Right lung (tissue), 10 donors: ENCODE measurements at places on chromosomes 5 and 9.

DNA sequence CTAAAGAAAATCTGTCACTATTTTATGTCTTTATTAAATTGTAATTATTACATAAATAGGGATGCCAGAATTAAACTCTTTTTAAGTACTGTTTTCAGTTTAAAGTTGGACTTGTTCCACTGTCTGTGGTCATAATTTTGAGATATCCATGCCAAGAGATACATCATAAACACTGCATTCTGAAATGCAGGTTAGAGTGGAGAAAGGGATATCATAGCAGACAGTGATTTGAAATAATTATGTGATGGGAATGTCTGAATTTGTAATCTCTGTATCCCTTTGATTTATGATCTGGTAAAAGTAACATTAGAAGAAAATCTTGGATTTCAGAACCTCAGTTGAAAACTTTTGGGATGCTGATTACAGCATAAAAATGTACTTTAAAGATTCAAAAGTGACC lies 222.1 kb downstream of the GOLPH3 start:
- DNase-seq: peak; percentile 34

DNA sequence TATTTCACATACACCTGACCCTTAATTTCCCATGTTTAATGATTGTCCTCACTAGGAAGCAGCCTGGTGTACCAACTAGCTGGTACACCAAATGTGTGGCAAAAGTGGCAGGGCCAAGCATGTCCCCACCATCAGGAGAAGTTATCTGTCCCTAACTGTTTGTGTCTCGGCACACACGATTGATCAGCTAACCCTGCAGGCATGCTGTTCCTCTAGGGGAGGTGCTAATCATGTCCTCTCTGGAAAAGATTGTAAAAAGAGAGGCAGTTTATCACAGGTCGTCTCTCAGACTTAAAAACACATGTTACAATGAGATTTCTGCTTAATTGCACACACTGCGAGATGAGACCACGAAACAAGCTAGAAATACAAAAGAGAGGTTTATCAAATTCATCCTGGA lies 342.7 kb downstream of the DIRAS2 start:
- no peak for DNase-seq

DNA sequence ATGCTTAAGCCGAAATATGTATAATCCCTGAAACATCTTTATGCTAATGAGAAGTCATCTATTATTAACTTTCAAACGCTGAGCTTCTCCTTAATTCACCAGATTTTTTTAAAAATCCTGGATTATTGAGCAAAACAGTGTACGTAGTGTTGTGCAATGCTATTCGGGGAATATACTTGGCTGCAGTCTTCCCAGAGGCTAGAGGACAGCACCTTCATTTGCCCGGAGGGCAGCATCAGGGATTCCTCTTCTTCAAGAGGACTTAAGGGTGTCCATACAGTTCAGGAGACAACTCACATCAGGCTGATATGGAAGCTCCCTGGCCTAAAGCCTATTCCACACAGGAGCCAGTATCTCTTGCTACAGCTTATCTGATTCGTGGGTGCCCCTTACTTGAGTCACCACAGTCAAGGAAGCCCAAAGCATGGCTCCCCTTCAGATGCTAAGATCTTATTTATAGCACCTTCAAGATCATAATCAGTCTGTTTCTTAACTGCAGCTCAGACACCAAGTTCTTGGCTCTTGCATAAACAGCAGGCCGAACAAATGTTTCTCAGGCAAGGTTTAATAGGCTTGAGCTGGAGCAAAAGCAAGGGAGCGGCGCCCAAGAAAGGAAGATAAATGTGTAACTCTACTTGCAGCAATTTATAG lies 29.4 kb downstream of the NUTM2F start:
- no peak for DNase-seq

GRCh38 chr9:136759001-136759400 lies 958 bp upstream of the LCN8 start:
- DNase-seq: no peak

DNA sequence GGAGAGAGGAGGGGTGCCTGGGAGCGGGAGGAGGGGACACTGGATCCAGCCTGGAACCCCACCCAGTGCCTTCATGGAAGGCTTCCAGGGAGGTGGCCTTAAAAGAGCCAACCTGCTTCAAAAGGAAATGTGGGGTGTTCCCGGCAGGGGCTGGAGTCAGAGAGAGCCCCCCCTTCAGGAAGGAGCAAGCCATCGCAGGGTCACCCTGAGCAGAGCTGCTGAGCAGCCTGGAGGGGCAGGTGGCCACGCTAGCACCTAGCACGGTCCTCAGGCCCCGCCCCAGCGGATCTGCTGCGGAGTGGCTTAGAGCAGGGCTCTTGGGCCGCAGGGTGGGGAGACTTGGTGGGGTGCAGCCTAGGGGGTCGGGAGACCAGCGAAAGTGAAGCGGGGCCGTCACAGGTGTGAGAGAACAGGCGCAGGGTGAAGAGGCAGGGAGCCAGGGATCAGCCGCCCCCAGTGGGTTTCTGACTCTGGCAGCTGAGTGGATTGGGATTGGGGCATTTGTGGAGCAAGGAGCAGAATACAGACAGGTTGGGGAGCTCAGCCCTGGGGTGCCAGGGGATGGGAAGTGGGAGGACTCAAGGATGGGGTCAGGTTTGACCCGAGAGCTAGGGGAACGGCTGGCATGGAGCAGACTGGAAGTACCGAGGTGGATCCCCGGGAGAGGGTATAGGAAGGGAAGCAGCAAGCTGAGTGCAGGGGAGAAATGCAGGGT lies 1.5 kb downstream of the LCN2 start:
- no peak for DNase-seq
